ENCODE measurements at places on chromosomes 3 and 15.

DNA sequence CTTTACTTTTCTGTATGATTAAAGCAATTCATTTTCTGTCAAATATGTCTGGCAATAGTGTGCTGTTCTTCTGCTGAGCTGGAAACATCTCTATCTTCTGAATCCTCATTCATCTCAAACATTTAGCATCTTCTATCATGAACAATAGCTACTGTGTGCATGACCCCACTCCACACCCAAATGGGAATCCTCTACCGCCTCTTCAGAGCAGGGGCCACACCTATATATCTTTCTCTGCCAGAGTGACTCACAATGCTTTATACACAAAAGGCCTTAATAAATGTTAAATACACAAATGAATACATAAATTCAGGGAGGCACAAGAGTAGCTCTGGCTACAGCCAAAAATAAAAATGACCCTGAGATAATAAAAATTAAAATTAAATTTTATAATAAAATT is 8.0 kb downstream of the ALDH1A2 start:
- no peak for DNase-seq

- no peak for DNase-seq
Observed at GRCh38 chr3:120013481-120013880, 80.8 kb downstream of the GSK3B start.

DNA sequence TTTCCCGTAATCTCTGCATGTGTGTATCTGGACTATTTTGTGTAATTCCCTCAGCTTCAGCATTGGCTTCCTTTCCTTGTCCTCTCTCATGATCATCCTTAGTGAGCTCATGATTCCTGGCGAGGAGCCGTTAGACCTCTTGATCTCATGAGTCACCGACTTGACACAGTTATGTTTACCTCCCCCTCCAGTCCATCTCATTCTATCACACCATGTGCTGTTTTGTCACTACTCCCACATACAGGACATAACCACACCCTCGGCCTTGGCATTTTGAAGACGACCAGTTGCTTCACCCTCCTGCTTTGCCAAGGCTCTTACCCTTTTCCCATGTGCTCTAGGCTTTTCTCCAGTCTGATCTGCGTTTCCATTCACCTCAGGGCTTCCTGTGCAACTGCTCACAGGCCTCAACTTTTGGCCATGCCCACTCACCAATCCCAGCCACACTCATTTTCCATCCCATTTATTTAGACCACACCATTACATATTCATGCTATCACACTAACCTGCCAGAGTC is 41.5 kb downstream of the CP start:
- peak; percentile 61 for DNase-seq

DNA sequence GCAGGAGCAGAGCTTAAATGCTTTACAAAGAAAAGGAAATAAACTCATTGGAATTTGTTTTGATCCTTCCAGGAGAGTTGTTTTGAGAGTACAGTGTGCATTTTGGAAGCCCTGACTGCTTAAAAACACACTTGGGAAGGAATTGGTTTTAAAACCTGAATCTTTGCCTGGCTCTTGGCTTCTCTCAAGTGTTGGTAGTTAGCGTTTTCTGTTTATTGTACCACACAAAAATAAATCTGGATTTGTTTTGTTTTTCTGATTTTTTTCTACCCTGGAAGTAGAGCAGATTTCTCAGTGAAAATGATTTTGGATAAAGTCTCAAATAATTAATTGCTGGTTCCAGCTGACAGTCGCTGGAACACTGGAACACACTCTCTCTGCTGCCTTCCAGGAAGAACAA is 90.6 kb downstream of the CHST2 start:
- DNase-seq, result no peak

DNA sequence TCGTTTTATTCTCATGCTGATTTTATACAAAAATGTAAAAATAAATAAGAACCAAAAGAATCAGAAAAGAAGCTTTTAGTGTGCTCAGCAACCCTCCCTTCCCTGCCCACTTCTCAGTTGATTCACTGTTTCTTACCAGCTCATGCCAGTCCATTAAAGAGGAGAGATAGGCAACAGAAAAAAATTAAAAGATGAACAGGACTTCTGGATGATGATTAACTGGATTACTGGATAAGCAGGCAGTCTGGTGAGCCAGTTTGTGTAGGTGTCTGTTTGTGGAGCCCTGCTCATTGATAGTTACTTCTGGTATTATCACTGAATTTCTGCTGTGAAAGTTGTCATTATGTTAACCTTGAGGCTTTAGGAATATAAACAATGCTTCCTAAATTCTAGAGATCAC is 15.1 kb upstream of the GPR171 start:
- DNase-seq, result no peak

GRCh38 chr15:62889734-62890505 is 152.6 kb upstream of the TPM1 start:
- no peak for DNase-seq

- DNase-seq, result no peak
Observed at GRCh38 chr3:177610262-177610661, 413.0 kb upstream of the TBL1XR1 start.

DNA sequence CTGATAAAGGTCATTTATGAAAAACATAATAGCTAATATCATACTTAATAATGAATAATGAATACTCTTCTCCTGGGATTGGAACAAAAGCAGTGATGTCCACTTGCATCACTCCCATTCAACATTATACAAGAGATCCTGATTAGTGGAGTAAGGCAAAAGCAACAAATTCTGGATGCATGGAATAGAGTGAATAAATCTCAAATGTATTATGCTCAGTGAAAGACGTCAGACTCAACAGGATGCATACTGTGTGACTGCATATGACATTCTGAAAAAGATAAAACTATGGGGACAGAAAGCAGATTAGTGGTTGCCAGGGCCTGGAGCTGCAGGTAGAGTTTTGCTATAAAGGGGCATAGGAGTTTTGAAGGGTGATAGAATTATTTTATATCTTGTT is 77.6 kb upstream of the ZBTB20 start:
- DNase-seq, result no peak

DNA sequence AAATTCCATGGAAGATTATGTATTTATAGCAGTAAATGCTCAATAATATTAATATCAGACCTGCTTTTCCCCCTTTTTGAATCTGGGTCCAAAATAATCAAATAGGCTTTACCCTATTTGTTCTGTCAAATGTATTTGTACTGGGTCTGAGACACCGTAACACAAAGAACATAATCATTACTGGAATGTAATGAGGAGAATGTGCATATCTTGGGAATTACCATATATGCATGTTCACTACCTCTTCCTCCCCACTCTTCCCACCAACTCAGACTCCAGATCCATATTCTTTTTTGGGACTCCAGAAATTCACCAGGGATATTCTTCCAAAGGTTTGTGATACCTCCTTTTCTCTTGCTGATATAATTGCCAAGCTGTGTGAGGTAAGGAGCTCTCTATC is 237.1 kb downstream of the KCNMB2 start:
- DNase-seq, result no peak

- no peak for DNase-seq
Observed at GRCh38 chr15:71278989-71279756, 163.9 kb downstream of the THSD4 start.

DNA sequence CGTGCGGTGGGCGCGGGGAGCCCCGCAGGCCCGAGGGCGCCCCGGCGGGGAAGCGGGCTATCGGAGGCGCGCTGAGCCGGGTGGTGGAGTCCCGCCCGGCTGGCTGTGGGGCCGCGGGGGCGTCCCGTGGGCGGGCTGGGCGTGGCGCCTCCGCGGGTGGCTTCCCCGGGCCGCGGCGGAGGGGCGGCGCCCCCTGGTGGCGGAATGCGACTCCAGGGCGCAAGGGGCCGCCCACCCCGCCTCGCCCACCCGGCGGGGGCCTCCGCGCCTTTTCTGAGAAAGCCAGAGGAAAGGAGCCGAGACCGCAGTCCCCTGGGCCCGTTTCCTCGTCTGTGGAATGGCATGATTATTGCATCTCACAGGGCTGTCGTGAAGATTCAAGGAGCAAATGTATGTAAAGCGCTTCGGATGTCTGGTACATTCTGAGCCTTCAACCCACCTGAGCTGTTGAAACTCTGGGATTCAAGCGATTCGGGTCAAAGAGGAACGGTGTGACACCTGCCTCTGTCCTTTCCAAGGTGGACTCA is 31.9 kb upstream of the RAB6B start:
- no peak for DNase-seq

DNA sequence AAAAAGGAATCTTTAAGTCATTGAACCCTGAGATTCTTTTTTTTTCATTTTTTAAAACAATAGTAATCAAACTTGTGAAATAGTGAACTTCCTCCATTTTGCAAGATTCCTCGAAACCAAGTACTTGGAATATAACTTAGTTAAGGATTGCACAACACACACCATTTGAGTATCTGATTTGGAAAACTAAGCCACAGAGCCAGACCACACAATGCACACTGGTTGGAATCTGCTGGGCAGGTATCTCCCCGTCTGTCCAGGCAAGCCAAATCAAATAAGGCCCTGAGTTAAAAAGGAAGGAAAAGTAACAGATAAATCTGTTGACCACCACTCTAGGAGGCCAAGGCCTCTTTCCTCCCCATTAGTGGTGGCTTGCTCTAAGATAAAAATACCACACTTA is 177.5 kb upstream of the ICE2 start:
- DNase-seq, result no peak

GRCh38 chr3:8767667-8768363 is 1.6 kb downstream of the OXTR start:
- DNase-seq, result no peak

GRCh38 chr15:95043933-95044313 is 812.6 kb downstream of the MCTP2 start:
- DNase-seq, result no peak

DNA sequence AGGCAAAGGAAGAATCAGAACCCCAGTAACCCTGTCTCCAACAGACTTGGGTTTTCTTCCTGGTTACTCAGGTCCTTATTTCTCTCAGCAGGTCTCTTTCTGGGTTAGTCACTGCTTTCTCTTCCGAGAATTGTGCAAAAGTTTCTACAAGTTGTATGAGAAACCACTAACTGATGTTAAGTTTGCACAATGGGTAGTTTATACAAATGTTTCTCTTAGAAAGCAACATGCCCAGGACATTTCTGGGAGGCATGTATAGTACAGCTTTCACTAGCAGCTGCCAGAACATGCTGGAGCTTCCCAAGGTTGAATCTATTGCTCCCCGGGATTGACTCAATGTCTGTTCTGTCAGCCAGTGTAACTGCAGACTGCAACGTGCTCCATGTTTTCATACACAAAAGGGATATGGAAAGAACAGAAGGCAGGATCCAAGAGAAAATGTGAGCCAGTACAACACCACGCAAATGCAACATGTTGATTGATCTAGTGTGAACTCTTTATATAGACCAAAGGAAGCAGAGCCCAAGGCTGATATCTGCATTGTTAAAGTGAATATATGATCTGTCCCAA is 887.8 kb downstream of the MCTP2 start:
- DNase-seq, result no peak

GRCh38 chr15:74655424-74655823 is 39.8 kb downstream of the CLK3 start:
- no peak for DNase-seq

DNA sequence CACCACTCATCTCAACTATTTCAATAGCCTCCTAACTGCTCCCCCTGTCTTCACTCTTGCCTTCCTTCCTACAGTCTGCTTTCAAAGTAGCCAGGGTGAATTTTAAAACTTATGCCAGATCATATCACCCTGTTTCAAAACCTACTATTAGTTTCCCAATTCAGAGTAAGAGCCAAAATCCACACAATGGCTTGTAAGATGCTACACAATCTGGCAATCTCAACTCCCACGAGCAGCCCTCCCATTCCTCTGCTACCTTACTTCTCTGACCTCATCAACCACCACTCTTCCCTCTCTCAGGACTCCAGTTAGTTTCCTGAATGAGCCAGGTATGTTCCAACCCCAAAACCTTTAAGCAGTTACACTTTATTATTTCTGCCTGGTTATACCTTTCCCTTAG is 62.5 kb downstream of the VPS13C start:
- DNase-seq, result no peak

DNA sequence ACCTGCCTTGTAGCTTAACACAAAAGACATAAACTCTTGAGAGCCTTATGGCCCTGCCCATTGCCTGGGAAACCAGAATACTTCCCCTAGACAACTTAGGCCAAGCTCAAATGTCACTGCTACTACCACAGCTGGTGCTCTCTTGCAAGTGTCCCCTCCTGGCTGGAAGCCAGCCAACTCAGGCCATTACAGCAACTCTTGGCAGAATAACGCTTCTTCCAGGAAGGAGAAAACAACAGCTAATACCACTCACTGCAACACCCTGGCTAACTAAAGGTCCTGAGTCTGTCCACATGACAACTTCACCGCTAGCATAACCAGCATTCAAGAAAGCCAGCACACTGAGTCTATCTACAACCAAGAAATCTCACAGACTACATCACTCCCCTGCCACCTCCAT is 5.1 kb upstream of the B4GALT4 start:
- no peak for DNase-seq

GRCh38 chr3:43869491-43869890 is 178.8 kb downstream of the ABHD5 start:
- DNase-seq, result no peak

DNA sequence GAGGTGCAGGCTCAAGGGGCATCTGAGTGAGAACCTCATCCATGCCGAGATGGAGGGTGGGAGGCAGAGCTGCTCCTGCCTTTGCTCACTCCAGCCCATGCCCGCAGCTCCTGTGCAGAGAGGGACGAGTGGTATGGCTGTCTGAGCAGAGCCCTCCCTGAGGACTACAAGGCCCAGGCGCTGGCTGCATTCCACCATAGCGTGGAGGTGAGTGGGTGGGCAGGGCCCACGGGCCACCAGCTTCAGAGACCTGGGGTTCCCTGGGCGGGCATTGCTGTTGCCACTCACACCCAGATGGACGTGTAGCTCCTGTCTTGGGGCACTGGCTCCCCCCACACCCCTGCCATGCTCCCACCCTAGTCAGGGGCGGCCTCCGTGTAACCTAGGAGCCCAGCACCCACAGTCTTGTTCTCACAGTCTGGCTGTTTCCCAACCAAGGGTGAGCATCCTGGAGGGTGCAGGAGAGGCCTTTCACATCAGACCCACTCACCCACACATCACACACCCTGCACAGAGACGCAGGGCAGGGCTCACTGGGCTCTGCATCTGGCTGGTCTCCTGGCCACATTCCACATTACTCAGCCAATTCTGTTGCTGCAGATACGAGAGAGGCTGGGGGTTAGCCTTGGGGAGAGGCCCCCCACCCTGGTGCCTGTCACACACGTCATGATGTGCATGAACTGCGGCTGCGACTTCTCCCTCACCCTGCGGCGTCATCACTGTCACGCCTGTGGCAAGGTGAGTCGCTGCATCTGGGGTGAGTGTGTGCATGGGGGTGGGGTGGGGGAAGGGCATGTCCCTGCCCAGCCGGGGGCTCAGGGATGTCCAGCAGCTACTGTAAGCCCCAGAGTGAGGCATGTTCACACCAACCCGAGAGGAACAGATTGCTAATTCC is 25.3 kb upstream of the NR2C2 start:
- no peak for DNase-seq

DNA sequence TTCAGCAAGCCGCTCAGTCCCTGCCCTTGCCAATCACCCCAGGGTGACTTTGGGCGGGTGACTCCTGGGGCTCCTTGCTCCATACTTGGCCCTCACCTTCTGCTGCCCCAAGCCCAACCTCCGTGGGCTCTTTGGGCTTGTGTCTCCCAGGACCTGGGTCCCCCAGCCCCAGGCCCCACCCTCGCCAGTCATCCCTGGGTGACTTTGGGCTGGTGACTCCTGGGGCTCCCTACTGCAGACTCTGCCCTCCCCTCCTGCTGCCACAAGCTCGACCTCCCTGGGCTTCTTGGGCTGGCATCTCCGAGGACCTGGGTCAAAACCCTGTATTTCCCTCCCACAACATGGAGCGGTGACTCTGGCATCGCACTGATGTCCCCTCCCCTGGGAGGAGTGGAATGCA is 151.5 kb downstream of the GOLGA6L4 start:
- DNase-seq, result no peak

GRCh38 chr15:90837094-90837493 is 31.3 kb upstream of the FURIN start:
- no peak for DNase-seq

Data from cerebellar cortex (tissue), 1 donor.